Vagina (tissue), 2 donors: ENCODE measurements at places on chromosomes 1 and 21.

DNA sequence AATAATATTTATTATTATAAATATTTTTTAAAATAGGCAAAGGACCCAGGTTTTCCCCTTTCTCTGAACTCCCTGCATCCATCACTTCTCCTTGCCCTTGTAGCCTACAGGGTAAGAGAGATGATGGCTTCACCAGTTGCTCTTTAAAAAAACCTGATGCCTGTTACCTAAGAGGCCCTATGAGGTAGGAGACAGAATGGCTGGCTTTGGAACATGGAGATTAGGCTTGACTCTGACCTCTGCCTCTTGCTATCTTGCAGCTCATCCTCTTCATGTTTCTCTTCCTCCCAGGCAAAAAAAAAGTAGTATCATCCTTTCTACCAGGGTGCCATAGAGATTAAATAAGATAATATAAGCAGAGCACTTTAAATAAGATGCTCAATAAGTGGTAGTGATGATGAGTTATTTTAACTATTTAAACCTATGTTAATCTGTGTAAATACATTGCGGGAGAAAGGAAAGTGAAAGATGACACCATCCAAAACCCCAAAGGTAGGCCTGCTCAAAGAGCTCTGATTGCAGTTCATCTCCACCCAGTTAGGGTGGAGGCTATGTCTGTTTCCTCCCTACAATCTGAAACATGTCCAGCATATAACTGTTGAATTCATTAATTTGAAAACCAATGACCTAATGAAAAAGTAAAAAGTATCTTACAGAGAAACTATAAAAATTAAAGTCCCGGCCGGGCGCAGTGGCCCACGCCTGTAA is 51.8 kb downstream of the RGS2 start:
- no peak for DNase-seq

- no peak for DNase-seq
These were observed 134.8 kb downstream of the SETD4 start for GRCh38 chr21:35925497-35925896.

GRCh38 chr1:19988267-19989006 is 9.0 kb upstream of the PLA2G2A start:
- DNase-seq: no peak

DNA sequence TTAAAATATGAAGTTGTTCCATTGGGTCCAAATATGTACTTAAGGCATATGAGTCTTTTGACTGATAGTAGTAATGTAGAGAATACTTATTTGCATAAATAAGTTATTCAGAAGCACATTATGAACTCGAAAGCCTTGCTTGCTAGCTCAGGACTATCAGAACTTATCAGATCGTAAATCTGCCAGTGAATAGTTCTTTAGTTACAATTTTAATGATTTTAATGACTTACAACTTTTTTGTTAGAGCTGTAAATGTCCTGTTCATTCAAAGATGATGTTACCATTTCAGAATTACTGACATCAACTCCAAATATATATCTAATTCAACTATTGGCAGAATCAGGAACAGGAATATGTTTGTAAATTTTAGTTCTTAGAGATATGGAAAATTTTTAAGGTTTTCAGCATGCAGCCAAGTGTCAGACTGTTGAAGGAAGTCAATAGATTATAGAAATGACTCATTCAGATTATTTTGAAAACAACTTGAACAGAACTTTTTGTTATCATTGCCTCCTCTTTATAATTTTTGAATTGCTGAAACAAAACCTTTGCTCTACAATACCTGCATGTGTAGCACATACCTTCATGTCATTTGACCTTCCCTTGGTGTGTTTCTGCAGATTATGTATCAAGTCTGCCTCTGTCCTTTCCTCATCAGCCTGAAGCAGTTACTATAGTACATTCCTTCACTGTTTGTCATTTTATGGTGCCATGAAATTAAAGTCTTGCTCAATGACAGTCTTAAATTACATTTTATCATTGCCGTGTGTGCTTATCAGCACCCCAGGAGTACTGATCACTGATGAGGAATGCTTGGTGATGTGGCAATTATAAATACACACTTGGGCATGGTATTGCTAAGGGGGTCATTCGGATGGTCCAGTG is 44.9 kb downstream of the LRRC8D start:
- DNase-seq: no peak

GRCh38 chr1:70361727-70362398 is 7.3 kb upstream of the ANKRD13C start:
- DNase-seq: no peak

DNA sequence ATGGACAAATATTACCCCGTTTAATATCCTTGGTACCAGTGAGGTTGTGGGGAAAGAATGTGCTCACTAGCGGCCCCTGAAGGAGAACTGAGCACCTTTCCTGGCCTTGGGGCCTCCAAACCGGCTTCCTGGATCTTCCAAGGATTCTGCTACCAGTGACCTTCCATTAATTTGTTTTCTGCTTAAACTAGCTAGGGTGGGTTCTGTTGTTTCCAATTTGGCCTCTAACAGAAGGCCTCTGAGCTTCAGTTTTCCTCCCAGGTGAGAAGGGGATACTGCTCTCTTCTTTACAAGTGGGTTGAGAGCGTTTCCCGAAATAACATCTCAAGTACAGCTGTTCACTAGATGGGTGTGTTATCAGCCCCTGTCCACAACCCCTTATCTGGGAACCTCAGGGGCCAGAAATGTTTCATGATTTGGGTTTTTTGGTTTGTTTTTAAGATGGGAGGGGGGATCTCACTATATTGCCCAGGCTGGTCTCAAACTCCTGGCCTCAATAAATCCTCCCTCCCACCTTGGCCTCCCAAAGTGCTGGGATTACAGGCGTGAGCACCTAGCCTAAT is 16.9 kb upstream of the IFNGR2 start:
- DNase-seq: no peak

GRCh38 chr1:110482662-110483307 is 31.8 kb downstream of the PROK1 start:
- no peak for DNase-seq
